ENCODE measurements at places on chromosomes 1 and 21.

DNA sequence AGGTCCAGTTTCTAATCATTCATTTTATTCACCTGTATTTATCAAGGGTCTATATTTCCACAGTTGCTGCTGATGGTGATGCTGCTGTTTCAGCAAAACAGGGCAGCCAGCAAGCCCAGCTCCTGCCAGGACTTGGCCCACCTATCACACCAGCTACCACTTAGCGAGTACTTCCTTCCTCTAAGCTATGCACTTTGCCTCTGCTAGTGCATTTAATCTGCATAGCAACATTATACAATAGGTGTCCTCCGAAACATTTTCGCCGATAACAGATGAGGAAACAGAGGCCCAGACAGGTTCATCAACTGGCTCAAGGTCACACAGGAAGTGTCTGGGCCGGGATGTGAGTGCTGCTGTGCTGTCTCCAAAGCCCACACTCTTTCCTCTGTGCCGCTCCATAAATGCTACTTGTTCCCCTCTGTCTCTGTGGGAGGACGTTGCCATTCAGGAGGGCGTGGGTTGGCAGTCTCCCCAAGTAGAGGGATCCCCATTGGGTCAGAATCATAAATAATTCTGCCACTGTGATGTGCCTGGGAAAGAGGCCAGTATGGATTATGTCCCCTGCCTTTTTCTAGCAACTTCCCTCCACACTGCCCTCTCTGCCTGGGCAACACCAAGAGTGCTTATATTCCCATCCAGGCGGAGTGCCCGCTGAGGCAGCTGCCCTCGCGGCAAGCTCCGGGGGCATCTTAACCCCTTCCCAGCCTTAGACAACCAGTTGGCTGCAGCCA lies 9.4 kb upstream of the PLEKHA6 start:
- no peak for DNase-seq

GRCh38 chr21:19244502-19245187 lies 841.1 kb upstream of the TMPRSS15 start:
- DNase-seq = no peak

GRCh38 chr21:22795644-22796043 lies 1797.4 kb downstream of the NCAM2 start:
- DNase-seq = no peak

- no peak for DNase-seq
These were observed 5.6 kb downstream of the USP25 start for GRCh38 chr21:15735409-15735808.

- no peak for DNase-seq
These were observed 1135.2 kb downstream of the AMY1C start for GRCh38 chr1:104884939-104885338.

DNA sequence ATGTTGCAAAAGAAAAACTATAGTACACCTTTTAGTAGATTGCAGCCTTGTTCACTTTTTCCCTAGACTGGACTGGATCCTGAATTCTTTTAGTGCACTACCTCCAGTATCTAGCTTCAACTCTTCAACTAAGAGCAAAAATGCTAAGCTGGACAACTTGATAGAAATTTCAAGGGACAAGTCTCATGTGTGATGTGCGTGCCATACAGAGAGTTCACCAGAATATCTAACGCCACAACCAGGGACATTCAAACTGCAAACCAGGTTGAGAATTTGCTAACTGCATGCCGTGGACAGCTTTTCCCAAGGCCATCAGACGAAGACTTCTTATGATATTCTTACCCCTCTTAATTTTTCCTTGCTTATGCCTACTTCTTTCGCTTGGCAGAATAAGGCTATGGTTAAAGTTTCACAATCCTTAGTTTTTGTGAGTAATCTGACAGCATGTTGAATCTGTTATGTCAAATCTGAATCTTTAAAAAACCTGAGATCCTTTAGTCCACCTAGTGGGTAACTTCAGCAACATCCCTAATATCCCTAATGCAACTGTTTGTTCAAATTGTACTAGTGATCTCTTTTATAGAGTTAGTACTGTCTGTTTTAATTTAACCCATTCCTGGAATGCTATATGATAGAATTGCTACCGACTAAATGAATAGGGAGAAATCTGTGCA lies 66.4 kb downstream of the DDAH1 start:
- DNase-seq = no peak

- no peak for DNase-seq
These were observed 45.9 kb downstream of the KIAA0040 start for GRCh38 chr1:175146529-175147213.

DNA sequence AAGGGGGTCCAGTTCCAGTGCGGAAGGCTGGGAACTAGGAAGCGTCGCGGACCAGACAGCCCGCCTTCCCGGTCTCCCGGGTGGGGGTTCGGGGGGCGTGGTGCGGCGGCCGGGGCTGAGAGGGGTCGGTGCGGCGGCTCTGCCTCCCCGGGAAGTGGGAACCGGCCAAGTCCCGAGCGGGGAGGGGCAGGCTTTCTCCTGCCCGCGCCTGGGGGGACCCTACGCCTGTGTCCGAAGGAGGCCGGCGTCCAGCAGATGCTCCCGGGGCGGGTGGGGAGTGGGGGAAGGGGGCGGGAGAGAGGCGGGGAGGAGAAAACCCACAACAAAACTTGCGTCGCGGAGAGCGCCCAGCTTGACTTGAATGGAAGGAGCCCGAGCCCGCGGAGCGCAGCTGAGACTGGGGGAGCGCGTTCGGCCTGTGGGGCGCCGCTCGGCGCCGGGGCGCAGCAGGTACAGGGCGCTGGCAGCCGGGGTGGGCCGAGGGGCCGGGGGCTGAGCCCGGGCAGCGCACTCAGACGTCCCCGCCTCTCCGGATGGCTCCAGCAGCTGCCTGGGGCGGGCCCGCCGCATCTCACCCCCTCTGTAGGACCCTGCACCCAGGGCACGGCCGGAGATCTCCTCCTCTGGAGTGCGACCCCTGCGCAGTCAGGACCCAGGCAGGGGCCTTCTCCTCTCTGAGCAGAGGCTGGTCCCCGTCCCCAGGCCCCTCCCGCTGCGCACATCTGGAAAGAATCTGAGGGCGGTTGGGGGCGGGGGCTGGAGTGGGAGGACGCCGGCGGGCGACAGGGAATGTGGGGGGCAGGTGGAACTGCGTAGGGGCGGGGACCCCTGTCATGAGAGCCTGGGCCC lies at the start of gene PODN:
Gene PODN (plus strand): TSS at position 355 of the 849 bp plus-strand sequence. CDS start 7,643 bp downstream, outside the sequence.
- no peak for DNase-seq

DNA sequence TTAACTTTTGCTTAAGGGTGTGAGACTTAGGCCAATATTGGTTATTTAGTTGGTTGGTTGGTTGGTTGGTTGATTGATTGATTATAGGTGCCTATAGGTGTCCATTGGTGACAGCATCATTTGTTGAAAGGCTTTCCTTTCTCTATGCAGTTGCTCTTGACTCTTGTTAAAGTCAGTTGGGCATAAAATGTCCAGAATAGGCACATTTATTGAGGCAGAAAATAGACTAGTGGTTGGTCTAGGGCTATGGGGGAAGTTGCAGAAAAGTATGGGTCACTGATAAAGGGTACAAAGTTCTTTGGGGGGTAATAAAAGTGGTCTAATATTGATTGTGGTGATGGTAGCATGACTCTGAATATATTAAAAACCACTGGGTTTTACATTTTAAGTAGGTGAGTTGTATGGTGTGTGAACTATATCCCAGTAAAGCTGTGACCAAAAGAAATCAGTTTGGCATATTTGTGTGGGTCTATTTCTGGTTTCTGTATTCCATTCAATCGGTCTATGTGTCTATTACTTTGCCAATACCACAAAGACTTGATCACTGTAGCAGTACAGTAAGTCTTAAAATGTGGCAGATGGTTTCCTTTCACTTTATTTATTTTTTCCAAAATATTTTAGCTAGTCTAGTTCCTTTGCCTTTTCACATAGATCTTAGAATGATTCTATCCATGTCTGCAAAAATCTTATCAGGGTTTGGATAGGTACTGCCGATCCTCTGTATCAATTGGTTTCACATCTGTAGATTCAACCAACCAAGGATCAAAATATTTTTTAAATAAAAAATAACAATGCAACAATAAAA lies 63.0 kb downstream of the ATP1A1 start:
- no peak for DNase-seq

- DNase-seq = no peak
These were observed 143.2 kb upstream of the BACE2 start for GRCh38 chr21:41024746-41025254.

DNA sequence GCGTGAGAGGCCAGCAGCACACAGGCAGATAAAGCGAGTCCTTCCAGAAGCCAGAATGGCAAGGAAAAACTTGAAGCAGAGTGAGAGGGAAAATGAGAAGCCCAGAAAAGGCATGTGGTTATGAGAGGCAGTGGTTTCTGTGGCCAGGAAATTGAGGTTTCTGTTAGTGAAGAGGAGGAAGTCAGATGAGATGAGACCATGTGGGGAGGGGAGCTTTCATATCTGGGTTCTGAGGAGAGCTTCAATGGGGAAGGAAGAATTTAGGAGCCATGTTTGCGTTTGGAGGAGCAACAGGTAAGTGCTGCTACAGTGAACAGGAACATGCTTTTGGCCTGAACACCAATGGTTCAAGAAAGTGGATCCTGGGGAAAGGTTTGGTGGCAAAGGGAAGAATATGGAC lies 6.1 kb upstream of the CD1A start:
- no peak for DNase-seq

DNA sequence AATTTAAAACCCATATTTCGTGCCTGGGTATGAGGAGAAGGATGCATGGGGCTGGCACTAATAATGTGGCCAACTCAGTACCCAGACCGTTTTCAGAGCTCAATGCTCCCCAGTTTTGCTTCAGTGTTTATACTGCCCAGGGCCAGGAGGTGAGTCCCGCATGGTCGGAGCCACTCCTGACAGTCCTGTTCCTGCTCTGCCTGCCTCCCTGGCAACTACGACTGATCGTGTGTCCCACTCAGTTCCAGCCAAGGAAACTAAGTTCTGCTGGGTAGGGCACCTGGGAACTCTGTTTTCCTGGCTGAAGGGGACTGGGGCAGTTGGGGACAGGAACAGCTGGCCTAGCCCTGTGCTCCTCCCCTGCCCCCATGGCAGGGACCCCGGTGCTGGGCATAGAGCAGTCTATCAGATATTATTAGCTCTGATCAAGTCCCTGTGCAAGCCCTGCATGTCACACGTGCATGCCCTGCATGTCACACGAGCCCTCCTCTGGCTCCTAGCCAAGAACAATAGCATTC lies 19.2 kb downstream of the S100A7 start:
- no peak for DNase-seq

DNA sequence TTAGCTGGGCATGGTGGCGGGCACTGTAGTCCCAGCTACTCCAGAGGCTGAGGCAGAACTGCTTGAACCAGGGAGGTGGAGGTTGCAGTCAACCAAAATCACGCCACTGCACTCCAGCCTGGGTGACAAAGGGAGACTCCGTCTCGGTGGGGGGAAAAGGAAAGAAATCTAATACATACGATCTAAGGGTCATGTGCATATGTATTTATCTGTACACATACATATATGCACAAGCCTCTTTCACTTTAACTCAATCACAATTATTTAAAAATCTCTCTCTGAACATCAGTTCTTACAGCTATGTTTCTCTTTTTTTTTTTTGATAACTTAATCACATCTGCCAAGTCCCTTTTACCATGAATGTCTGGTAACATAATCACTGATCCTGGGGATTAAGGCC lies 34.7 kb downstream of the EVA1C start:
- no peak for DNase-seq

GRCh38 chr1:160997323-160998038 lies 23.5 kb downstream of the F11R start:
- no peak for DNase-seq

GRCh38 chr1:87867626-87868025 lies 538.9 kb downstream of the LMO4 start:
- no peak for DNase-seq

DNA sequence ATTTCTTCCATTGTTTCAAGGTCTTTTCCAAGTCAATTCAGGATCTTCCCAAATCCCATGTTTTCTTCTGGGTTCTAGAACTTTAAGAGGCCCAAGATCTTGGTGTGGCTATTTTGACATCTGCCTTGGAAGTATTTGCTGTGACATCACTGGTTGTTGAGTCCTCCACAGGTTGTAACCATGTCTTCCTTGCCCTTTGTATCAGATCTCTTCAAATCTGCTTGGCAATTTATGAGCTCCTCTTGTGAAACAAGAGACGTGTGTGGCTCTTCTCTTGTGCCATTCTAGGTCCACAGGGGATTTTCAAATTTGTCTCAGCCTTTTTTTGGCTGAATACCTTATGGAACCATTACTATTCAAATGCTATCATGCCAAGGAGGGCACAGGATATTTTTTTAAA lies 60.3 kb upstream of the KCNK2 start:
- no peak for DNase-seq

DNA sequence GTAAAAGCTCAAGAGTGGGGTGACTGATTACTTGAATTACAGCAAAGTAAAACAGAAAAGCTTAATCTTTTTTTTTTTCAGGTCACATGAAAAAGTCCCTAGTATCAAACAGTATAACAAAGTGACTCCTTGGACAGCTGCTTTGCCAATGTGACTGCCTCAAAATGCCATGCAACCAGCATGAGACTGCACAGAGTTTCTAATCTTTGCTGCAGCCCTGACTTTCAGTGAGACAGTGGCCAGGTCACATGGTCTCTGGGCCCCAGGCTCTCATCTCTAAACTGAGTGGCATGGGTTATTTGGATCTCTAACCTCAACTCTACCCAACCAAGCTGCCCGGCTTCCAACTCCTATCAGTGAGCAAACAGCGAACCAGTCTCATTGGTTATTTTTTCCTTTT lies 169.0 kb downstream of the VAV3 start:
- no peak for DNase-seq

DNA sequence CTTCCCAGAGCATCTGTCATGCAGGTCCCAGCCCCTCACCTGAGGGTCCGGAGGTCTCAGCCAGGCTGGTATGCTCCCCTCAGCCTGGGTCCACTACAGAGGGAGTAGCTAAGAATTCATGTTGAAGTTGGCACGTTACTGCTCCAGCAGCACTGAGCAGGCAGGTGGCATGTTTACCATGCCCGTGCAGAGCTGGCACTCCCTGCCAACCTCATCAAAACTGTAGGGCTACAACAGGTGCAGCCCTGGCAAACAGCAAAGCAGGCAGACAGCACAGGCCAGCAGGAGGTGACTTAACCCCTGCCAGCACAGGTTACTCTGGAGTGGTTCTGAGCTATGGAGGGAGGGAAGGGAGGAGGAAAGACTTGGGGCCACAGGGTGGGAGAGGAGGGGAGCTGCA lies 46.4 kb downstream of the NUAK2 start:
- no peak for DNase-seq

DNA sequence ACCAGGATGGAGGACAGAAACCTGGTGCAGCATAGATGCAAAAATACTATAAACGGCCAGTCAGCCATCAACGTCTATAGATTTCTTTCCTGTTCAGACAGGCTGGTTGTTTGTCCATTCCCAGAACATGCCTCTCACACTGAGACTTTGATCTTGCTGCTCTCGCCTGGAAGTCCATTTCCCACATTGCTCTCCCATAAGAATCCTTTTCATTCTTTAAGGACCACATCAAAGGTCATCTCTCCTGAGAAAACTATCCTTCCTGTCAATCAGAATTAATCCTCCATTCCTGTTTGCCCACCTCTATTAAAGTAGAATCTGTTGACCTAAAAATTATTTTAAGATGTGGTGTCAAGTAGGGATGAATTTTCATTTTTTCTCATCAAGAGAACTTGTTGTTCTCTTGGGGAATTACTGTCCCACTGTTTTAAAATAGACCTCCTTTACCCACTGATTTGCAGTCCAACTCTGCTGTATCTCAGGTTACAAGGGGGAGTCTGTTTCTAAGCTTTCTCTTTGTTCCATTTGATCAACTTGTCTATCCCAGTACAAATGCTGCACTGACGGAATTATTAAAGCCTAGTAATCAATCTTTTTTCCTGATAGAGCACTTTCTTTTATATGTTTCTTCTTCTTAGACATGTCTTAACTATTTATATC lies 172.7 kb downstream of the PATJ start:
- DNase-seq = no peak

GRCh38 chr1:98388441-98388840 lies 273.1 kb upstream of the SNX7 start:
- DNase-seq = no peak

- no peak for DNase-seq
These were observed 5.0 kb upstream of the SRSF4 start for GRCh38 chr1:29186707-29187106.
